ENCODE measurements at places on chromosomes 2 and 18. TPM values are rescaled to one million over a fixed set of nuclear protein-coding genes. Genes with fewer than 3 reads are reported as not detected.
A peak's percentile ranks its signal among the peaks of the same experiment; 100 is the strongest.

DNA sequence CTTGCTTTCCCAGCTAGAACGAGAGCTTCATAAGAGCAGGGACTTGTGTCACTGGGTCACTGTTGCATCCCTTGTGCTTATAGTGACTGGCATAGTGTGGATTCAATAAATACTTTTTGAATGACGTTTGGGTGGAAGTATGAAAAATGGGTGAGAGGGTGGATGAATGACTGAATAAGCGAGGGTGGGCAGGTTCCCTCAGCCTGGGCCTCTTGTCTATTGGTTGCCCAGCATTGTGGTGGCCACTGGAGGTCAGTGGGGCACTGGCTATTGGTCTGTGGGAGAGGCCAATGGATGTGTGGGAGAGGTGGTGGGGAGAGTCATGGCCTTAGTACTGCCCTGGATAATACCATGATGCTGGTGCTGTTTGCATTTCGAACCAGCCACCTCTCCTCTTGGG is 93.8 kb upstream of the SKOR2 start:
- no peak for DNase-seq

- DNase-seq = peak; percentile 12
Observed at GRCh38 chr18:22088996-22089640, 80.3 kb upstream of the GATA6 start.

DNA sequence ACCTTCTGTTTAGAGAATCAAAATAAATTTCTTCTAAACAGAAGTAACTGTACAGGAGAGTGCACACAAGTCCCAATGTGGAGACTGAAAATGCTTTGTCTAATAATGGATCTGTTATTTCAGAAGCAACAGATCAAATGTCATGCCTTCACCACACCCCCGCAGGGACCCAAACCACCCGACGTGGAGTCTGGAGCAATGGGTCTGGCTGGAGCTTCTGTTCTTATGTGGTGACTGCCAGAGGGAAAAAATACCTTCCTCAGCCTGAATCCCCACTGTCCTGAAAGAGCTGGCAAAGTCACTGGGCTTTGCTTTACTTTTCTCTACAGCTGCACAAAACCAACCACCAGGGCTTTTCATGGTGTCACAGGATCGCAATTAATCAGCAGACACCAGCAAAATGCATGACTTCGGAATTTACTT is 119.0 kb upstream of the ZFP36L2 start:
- peak; percentile 78 for DNase-seq

DNA sequence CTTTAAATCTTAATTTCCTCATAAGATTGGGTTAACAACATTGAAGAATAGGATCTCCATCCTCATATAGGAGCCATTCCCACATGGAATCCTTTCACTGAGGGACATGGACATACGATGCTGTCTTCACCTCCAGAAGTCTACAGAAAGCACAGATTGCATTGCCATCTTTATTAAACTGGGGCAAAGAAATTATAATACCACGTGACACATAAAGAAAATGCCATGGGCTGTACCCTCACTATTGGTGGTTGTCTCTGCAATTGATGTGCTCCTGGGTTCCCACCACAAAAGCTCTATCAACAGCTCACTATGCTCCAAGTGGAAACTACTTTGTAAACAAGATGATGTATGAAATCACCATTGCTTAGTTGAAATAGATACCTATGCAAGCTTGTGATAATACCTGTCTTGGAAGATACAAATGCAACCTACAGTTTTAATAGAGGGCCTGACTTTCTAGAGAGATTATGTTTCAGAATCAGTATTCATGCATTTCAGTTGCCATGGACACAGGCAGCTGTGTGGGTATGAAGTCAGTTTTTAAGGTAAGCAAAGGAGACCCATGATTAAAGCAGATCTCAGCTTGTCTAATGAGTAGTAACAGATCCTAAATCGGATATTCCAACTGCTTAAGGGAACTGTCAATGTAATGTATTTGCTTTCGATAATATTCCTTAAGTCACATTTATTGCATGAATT is 337.0 kb downstream of the RAD51AP2 start:
- no peak for DNase-seq

- DNase-seq = no peak
Observed at GRCh38 chr2:20599861-20600461, 50.9 kb downstream of the HS1BP3 start.

- no peak for DNase-seq
Observed at GRCh38 chr2:180728928-180729559, 251.4 kb upstream of the UBE2E3 start.

- DNase-seq = peak; percentile 36
Observed at GRCh38 chr2:149410701-149411484, 80.5 kb downstream of the LYPD6 start.

DNA sequence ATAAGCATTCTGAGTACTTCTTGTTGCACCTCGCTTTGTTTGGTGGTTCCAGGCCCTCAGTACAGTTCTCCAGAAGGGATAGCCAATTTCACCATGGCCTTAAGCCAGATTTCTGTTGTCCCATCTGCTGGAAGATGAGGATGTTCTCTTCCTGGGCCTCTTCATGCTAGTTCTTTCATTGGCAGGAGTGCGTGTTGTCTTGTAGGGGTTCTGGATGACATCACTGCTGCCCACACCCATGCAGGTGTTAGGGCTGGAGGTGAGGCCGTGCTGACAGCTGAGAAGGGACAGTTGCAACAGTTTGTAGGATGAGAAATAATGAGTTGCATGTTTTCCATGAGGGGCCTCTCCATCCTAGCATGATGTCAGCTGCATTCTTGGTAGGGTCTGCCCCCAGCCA is 142.9 kb downstream of the LDLRAD4 start:
- DNase-seq = peak; percentile 57

- no peak for DNase-seq
Observed at GRCh38 chr2:3073704-3074103, 303.9 kb downstream of the EIPR1 start.

DNA sequence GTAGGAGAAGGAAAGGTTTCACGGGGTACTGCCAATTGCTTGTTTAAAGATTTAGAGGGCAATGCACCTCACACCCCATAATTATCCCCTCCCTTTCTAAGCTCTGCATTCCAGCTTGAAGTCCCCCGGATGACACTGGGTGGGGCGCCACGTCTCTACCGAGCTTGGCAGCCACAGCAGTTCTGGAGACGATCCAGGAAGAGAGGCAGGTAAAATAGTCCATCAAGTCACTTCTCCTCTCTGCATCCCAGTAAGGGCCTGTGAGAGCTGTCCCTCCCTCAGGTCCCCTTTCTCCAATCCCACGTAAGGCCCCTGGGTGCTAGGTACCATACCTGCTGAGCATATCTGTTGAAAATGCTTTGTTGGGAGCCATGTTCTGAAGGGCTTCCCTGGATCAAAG is 65.7 kb downstream of the CAPN13 start:
- DNase-seq = no peak

DNA sequence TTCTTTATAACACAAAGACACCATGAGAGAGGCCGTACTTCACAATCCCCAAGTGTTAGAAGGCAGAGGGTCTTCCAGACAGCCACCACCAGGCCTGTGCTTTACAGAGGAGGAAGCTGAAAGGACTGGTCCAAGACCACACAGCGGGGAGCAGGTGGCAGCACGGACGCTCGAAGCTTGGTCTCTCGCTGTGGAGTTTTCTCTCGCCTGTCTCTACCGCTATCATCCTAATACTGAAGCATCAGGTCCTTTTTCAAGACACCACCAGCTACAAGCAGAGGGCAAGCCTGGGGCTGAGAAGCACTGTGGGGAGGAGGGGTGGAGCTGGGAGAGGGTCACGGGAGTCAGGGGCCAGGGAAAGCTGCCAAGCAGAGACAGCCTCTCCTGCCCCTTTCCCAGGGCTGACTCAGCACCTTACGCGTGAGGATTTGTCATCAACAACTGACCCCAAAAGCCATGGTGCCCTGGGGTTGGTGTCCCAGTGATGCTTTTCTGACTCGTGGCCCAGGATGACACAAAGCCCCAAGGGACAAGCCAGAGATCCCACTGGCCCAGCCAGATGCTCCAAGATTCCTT is 31.9 kb upstream of the FOSL2 start:
- no peak for DNase-seq

DNA sequence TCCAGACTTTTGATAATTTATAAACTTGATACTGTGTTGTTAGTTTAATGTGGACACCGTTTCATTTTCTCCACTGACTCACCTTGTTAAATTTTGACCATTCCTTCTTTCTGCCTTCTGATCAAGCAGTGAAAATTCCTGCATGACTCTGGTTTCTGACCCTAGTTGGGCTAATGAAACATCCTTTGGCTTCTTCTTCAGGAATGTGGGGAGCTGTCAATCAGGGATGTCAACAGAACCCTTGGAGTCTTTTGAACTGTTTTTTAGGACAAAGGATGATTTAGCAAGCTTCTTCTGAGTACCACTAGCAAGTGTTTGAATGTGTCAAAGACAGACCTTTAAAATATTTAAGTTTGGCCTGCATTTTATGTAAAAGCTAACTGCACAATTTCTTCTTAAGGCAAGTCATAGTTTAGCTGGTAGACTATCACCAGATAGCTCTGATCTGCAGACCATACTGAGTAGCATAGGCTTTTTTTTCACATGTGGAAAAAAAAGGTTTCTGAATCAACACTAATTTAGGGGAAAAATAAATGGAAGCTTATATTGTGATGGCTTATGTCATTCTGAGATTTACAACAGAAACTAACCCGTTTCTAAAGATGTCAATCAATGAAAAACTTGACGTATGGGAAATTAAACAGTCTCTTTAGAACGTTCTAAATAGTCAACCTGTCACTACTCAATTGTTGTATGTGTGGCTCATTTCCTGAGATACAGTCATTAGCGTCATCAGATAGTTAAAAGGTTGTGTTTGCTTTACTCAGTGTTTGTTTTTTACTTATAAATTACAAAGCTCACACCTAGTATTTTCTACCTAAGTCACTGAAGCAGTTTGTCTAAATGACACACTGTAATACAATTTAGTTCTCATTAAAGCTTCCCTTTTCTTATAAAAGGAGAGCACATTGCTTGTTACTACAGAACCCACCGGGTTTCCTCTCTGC is 311.4 kb downstream of the PTPRM start:
- DNase-seq = no peak

- DNase-seq = no peak
Observed at GRCh38 chr2:102621630-102622029, 2.3 kb downstream of the SLC9A2 start.

DNA sequence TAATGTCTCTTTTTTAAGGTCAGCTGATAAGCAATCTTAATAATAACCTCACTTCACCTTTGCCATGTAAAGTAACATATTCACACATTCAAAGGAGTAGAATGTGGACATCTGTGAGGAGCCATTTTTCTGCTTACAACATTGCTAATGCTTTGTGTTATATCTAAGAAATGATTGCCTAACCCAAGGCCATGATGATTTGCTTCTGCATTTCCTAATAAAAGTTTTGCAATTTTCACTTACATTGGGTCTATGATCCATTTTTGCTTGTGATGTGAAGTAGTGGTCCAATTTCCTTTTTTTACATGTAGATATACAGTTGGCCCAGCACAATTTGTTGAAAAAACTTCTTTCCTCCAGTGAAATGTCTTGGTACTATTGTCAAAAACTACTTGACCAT is 22.0 kb downstream of the RELCH start:
- DNase-seq = no peak

- peak; percentile 97 for DNase-seq
Observed at GRCh38 chr2:68828887-68829708, 42.1 kb downstream of the BMP10 start.

DNA sequence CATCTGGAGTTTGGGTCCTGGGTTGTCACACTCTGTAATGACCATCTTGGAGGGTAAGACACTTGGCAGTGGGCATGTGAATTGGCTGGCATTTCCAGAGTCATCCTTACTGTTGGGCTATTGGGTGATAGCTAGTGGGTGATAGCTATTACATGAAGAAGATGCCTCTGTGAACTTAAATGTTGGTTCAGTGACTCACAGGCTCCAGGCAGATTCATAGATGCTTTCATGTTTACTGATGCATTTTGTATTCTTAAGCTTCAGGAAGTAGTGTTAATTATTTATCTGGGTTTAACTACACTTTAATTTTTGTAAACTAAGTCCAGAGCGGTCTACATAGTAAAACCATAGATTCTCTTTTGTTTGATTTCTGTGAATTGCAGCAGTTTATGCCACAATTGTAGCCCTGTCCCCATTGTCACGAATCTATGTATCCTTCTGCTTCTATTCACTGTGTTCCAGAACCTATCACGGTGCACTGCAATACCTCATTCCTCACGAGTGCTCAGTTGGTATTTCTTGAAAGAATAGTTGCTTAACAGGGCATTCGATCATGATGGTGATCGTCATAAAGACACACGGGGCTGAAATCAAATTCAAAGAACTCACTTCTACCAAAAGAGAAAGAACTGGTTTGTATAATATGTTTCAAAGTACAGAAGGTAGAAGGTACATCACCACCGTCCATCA is 79.7 kb downstream of the GBX2 start:
- no peak for DNase-seq

- no peak for DNase-seq
Observed at GRCh38 chr2:230924470-230925341, at the start of gene GPR55. GPR55 (minus strand) TSS chr2:230925242; CDS start chr2:230910962, 14,280 bp downstream.

GRCh38 chr18:7248877-7249276 is 18.0 kb downstream of the LRRC30 start:
- peak; percentile 87 for DNase-seq

DNA sequence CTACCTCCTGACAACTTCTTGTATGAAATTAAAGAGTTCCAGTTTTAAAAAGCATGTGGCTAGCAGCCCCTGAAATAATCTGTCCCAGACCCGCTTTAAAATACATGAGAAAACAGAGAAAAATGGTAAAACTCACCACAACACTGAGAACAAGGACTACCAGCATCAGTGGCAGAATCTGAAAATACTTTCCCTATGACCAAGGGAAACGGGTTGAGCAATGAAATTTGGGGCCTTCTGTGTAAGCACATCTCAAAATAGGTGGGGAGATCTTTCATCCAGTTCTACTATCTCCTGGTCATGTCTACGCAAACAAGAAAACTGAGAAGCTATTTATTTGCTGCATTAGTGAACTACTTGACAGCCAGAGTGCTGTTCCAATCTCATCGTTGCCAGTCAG is 172.3 kb downstream of the LNPK start:
- no peak for DNase-seq

DNA sequence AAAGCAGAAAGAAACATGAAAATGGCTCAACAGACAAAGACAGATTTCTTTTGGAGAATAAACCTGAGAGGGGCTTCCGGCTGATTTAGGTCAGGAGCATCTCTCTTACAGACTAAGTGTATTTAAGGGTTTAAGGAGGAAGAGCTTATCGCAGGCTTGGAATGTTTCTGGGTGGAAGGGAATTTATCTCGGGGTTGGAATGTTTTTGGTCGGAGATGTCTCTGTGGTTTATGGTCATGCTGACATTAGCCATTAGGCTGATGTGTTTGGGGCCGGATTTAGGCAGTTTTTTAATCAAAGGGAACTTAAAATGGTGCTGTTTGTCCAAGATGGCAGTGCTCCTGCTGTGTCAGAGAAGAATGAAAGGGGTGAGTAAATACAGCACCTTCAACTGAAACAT is 14.4 kb upstream of the PSMA8 start:
- no peak for DNase-seq

GRP gene
- total RNA-seq = 1.3 TPM

EN1 gene
- 0.41 TPM for total RNA-seq

SCN3A gene
- total RNA-seq = 2.8 TPM

ONECUT2 gene
- under 0.01 TPM for total RNA-seq

TUBA3D gene
- total RNA-seq = not detected

RPRM gene
- total RNA-seq = 0.21 TPM

NDUFB3 gene
- total RNA-seq = 74.9 TPM

CYTIP gene
- total RNA-seq = 1.7 TPM

All from tongue (tissue), 3 donors.